ENCODE measurements at places on chromosomes 13 and 19. TPM values are rescaled to one million over a fixed set of nuclear protein-coding genes. Genes with fewer than 3 reads are reported as not detected.

The HSH2D gene
- 6.2 TPM for total RNA-seq

DNA sequence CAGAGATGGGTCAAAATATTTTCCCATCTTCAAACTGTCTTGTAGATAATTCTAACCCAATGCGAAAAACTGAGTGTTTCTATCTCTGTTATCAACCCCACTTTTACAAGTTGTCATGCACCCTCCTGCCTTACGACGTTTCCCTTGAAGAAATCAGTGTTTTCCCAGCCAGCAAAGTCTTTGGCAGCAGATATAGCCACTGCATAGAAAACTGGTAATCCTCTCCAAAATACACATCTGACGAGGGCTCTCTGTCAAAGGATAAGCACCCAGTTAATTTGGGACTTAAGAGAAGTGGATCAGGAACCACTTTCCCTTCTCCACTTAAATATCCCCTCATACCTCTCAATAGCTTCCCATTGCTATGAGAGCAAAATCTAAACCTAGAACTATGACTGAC lies 351.9 kb upstream of the MIR17HG start:
- H3K36me3 ChIP-seq: no peaks in the 10 kb centered on the region
- H3K4me3 ChIP-seq: no peak overlapping the region
- H3K27ac ChIP-seq: no peak overlapping the region

DNA sequence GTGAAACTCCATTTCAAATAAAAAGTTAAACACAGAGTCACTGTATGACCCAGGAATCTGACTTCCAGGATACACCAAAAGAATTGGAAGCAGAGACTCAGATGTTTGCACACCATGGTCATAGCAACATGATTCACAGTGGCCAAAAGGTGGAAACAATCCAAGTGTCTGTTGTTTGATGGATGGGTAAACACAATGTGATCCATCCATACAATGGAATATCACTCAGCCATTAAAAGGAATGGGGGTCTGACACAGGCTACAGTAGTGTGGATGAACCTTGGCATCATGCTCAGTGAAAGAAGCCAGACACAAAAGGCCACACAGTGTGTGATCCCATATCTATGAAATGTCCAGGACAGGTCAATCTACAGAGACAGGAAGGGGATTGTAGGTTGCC lies 174.3 kb downstream of the PTPRS start:
- no peaks in the 10 kb centered on the region for H3K27me3 ChIP-seq
- H3K27ac ChIP-seq: no peak overlapping the region
- H3K4me1 ChIP-seq: no peaks in the 10 kb centered on the region
- no peaks in the 10 kb centered on the region for H3K36me3 ChIP-seq

DNA sequence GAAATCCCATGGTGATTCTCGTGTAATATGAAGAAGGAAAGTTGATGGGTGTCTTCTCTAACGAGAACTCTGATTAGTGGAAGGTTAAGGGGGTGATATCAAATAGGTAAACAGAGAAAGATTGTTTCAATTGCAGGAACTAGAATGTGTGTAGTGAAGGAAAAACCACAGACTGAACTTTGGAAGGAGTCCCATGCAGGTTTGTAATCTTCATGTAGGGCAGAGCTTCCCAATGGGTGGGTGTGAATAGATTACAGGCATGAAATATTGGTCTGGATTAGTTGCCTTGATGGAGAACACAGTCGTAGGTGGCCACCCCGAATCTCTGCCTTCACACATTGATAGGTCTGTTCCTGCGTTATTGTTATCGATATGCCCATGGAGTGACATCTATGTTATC lies 295.5 kb downstream of the KCNRG start:
- no peak overlapping the region for H3K27ac ChIP-seq
- no peak for DNase-seq
- no peaks in the 10 kb centered on the region for H3K27me3 ChIP-seq
- no peaks in the 10 kb centered on the region for H3K36me3 ChIP-seq
- H3K4me1 ChIP-seq: no peaks in the 10 kb centered on the region

DNA sequence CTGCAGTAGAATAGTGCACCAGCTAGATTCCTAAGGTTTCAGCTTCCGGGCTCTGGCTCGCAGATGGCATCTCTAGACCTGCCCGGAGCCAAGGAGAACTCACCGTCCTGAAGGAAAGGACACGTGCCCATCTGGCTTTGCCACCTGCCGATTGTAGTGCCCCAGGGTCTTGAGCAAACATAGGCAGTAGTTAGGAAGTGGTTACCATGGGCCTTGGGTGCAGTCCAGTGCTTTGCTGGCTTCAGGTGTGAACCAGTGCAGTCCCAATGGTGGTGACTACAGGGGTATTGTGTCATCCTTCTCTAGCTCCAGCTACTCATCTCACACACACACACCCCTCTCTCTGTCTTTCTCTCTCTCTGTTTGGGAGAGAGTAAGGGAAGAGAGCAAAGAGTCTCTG lies 61.4 kb upstream of the TEX29 start:
- no peaks in the 10 kb centered on the region for H3K4me1 ChIP-seq
- no peaks in the 10 kb centered on the region for H3K27me3 ChIP-seq
- no peak for DNase-seq

- H3K4me3 ChIP-seq: no peak overlapping the region
- H3K27me3 ChIP-seq: no peaks in the 10 kb centered on the region
- H3K4me1 ChIP-seq: no peaks in the 10 kb centered on the region
- H3K36me3 ChIP-seq: no peaks in the 10 kb centered on the region
These were observed 951.3 kb downstream of the SLITRK5 start for GRCh38 chr13:88622362-88622973.

DNA sequence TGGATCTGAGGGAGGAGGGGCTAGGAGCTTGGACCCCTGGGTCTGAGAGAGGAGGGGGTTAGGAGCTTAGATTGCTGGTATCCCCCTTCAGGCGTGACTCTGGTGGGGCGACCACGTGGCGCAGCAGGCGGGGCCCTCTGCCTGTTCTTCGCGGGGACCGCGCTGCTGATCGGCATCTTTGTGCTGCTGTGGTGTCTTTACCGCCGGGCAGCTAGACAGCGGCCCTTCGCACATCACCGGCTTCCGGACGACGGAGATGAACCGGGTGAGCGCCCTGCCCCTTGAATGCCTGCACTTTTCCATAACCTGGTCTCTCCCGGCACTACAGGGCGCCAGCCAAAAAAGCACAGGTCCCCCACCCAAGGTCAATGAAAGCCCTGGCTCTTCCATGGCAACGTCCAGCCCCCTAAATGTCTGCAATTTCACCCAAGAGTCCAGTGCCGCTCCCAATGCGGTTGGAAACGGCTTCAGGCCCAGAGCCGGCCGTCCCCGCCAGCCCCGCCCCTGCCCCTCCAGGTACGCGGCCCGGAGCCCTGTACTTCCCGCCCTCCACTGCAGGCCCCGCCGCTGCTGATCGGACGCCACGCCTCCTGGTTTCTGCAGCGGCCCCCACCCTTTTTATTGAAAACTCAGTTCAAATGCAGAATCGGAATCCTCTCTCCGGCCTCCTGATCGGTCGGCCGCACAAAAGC lies 2.8 kb downstream of the GFY start:
- H3K36me3 ChIP-seq: no peaks in the 10 kb centered on the region
- peak overlapping the region; percentile 18 for H3K4me3 ChIP-seq
- H3K27ac ChIP-seq: no peak overlapping the region

The HSPB6 gene
- total RNA-seq: 209 TPM

GRCh38 chr19:531753-532560 lies at the start of gene CDC34:
TSS of gene CDC34 (plus strand) at chr19:531760. CDS start at chr19:531932, 172 bp downstream.
- peak within 1 kb of the TSS; percentile 96 for H3K27ac ChIP-seq
- no peak for DNase-seq
- peaks cover 4% of the 10 kb centered on the region for H3K27me3 ChIP-seq
- H3K36me3 ChIP-seq: peaks cover 22% of the 10 kb centered on the region

GRCh38 chr13:37406031-37406430 lies 192.5 kb downstream of the POSTN start:
- no peak for DNase-seq
- H3K27ac ChIP-seq: no peak overlapping the region
- H3K27me3 ChIP-seq: no peaks in the 10 kb centered on the region
- H3K36me3 ChIP-seq: no peaks in the 10 kb centered on the region
- no peaks in the 10 kb centered on the region for H3K4me1 ChIP-seq

- no peaks in the 10 kb centered on the region for H3K36me3 ChIP-seq
- H3K27ac ChIP-seq: peak overlapping the region; percentile 88
- peak; percentile 94 for DNase-seq
- H3K4me3 ChIP-seq: peak overlapping the region; percentile 69
These were observed 5.5 kb downstream of the HRC start for GRCh38 chr19:49149652-49150105.

DNA sequence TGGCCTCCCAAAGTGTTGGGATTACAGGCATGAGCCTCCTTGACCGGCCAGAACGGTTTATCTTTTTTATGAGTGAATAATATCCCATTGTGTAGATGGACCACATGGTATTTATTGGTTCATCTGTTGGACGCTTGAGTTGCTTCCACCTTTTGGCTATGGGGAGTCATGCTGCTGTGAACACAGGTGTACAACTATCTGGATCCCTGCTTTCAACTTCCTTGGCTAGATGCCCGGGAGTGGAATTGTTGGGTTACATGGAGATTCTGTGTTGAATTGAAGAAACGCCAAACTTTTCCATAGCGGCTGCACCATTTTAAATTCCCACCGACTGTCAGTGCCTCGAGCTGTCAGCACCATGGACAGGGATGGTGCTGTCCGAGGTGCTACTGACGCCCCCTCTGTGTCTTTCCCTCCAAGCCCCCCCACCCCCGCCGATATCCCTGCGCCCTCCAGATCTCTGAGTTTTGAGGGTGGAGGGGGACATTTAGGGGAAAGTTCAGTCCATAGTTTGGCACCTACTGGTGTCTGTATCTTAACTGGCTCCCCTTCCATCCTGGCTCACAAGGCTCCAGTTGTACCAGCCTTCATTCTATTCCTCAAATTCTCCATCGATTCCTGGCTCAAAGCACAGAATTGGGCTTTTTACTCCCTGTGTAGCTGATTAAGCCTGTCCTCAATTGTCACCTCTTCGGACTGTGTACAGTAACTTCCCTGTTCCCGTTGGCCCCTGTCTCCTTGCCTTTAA lies 27.3 kb downstream of the PNPLA6 start:
- H3K27me3 ChIP-seq: no peaks in the 10 kb centered on the region
- no peak overlapping the region for H3K27ac ChIP-seq
- peaks cover 48% of the 10 kb centered on the region for H3K36me3 ChIP-seq
- no peaks in the 10 kb centered on the region for H3K4me1 ChIP-seq
- DNase-seq: no peak

The UQCRFS1 gene
- total RNA-seq: 17.0 TPM

- H3K36me3 ChIP-seq: peaks cover 50% of the 10 kb centered on the region
- no peaks in the 10 kb centered on the region for H3K4me1 ChIP-seq
- no peak overlapping the region for H3K4me3 ChIP-seq
- no peaks in the 10 kb centered on the region for H3K27me3 ChIP-seq
- no peak for DNase-seq
These were observed 42.9 kb upstream of the F7 start for GRCh38 chr13:113062691-113063090.

DNA sequence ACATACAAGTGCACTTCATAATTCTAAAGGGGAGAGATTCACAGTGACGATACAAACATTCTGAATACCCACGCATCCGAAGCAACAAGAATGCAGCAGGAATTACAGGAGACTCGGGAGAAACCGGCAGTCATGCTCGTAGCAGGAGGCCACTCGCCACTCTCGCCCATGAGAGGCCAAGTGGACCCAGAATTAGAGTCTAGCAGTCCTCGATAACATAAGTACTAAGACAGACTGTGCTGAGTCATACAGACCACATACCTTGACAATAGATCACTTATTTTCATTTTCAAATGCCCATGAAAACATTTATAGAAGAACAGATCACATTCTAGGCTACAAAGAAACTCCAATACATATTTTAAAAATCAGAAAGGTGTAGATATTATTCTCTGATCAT lies 299.1 kb upstream of the TSHZ3 start:
- no peaks in the 10 kb centered on the region for H3K4me1 ChIP-seq
- no peaks in the 10 kb centered on the region for H3K27me3 ChIP-seq
- H3K36me3 ChIP-seq: no peaks in the 10 kb centered on the region
- no peak overlapping the region for H3K4me3 ChIP-seq
- DNase-seq: no peak
- H3K27ac ChIP-seq: no peak overlapping the region

The SIGLEC5 gene
- 1.8 TPM for total RNA-seq

The UBE2L5 gene
- total RNA-seq: not detected

DNA sequence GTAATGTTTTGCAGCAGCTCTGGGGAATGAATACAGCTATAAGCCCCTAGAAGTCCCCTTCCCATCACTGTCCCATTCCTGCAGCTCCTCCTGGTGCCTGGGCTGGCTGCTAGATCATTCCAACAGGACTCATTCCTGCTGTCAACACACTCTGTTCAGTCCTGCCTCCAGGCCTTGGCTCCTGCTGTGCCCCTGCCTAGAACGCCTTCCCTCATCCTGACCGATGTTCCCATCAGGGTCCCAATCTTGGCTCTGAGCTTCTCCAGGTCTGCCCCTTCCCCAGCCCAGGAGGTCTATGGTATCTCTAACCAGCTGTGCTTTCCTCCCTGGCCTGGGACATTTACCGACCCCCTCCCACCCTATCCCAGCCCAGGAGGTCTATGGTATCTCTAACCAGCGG lies 48.1 kb downstream of the FBN3 start:
- H3K27me3 ChIP-seq: no peaks in the 10 kb centered on the region
- no peak for DNase-seq
- H3K36me3 ChIP-seq: no peaks in the 10 kb centered on the region
- H3K27ac ChIP-seq: no peak overlapping the region

The NFIX gene
- total RNA-seq: 87.9 TPM

- H3K4me3 ChIP-seq: no peak overlapping the region
- H3K36me3 ChIP-seq: no peaks in the 10 kb centered on the region
- no peak for DNase-seq
- H3K27me3 ChIP-seq: no peaks in the 10 kb centered on the region
- no peaks in the 10 kb centered on the region for H3K4me1 ChIP-seq
These were observed 1617.6 kb upstream of the SLC10A2 start for GRCh38 chr13:104683789-104684188.

- H3K27ac ChIP-seq: peak overlapping the region; percentile 100
- no peaks in the 10 kb centered on the region for H3K27me3 ChIP-seq
- peaks cover 31% of the 10 kb centered on the region for H3K36me3 ChIP-seq
- DNase-seq: no peak
- peak overlapping the region; percentile 83 for H3K4me3 ChIP-seq
These were observed 1.6 kb downstream of the MIDN start for GRCh38 chr19:1249990-1250436.

DNA sequence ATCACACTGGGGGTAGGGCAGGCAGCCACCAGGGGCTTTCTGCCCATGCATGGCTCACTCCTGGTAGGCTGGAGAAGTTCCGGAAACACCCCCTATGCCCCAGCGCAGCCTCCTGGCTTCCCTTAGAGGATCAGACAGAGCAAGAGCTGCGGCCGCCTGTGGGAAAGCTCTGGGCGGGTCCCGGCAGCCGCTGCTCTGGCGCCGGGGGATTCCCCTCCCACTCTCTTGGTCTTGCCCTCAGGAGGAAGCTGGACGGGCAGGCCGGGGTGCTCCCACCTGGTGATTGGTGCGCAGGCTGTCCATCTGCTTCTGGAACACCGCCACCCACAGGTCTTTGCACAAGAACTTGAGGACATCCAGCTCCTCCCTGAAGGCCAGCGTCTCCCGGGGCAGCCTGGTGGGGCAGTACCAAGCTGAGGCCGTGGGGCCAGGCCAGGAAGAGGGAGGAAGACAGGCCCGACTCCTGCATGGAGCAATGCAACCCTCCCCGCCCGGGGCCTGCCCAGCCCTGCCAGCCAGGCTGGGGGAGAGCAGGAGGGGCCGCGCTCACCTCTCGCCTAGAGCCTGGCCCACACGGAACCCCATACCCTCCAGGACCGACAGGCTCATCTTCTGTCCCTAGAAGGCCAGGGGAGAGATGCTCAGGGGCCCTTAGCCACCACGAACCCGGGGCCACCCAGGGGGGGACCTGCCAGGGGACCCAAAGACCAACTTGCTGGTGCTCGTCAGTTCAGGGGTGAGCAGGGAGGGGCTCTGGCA lies 4.0 kb upstream of the NKPD1 start:
- peaks cover 6% of the 10 kb centered on the region for H3K36me3 ChIP-seq
- H3K27me3 ChIP-seq: peaks cover 20% of the 10 kb centered on the region
- peak; percentile 82 for DNase-seq
- no peak overlapping the region for H3K4me3 ChIP-seq
- H3K4me1 ChIP-seq: peaks cover 30% of the 10 kb centered on the region

The EXOSC5 gene
- total RNA-seq: 14.2 TPM

The CLEC17A gene
- not detected for total RNA-seq
